ENCODE measurements at places on chromosomes 5 and 9.

DNA sequence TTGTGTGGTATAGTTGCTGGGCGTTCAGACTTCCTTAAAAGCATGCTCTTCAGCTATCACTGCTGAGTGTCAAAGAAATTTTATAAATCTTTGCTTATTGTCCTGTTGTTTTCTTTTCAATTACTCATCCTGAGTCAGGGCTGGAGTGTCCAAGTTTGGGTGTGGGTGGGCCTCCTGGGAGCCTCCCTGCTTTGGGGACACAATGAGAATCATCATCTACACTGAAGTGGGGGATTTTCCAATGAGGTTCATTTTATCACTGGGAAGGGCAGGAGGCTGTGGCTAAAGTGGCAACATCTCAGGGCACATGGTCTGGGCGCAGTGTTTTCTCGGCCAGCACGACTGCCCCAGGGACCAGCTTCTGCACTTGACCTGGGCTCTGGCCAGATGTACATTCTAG lies 19.5 kb downstream of the GFPT2 start:
- DNase-seq: no peak

DNA sequence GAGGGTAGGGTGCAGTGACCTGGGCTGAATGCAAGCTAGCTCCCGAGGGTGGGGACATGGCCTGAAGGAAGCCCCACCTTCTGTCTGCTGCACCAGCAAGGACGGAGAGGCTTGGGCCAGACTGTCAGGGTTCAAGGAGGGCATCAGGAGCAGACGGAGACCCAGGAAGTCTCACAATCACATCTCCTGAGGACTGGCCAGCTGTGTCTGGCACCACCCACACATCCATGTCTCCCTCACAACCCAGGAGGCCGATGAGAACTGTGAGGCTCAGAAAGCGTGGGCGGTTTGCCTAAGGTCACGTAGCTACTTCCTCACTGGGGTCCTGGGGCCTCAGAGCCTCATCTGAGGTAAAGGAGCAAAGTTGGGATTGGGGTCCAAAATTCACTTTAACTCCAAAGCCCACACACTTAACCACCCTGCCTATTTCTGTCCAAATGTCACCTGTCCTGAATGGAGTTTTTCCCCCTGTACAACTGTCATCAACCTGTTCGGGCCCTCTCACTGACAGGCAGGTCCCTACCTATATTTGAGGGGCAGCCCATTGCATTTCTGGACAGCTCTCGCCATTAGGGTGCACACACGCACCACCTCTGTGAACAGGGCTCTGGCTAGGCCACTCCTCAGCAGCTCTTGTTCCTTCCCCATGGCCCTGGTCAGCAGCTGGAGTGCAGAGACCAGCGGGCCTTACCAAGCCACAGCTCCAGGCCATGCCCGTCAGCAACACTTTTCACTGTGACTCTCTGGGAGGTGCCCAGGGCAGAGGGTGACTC lies 3.4 kb downstream of the IL13 start:
- DNase-seq: no peak

DNA sequence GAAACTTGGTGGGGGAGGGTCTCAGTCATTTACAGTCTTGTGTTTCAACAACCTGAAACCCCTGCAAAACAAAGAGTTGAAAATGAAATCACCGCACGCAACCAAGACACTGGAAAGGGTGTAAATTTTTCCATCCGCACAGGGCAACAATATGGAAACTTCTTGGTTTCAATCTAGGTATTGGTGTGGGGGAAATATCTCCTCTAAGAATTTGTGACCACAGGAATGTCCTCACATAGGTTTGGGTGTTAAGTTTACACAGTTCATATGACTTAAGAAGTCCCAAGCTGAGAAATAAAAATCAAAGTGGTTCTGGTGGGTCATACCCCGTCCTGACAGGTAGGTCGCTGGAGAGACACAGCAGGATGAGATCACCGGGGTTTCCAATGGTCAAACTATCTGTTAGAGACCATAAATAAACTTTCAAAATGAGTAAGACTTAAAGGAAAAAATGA lies 51.9 kb upstream of the PIP5K1B start:
- no peak for DNase-seq

GRCh38 chr5:172453206-172453985 lies 929 bp downstream of the SH3PXD2B start:
- no peak for DNase-seq

- DNase-seq: no peak
These were observed 54.7 kb downstream of the SLC38A9 start for GRCh38 chr5:55657443-55657842.

GRCh38 chr5:113336975-113337374 lies 97.8 kb downstream of the TSSK1B start:
- no peak for DNase-seq

DNA sequence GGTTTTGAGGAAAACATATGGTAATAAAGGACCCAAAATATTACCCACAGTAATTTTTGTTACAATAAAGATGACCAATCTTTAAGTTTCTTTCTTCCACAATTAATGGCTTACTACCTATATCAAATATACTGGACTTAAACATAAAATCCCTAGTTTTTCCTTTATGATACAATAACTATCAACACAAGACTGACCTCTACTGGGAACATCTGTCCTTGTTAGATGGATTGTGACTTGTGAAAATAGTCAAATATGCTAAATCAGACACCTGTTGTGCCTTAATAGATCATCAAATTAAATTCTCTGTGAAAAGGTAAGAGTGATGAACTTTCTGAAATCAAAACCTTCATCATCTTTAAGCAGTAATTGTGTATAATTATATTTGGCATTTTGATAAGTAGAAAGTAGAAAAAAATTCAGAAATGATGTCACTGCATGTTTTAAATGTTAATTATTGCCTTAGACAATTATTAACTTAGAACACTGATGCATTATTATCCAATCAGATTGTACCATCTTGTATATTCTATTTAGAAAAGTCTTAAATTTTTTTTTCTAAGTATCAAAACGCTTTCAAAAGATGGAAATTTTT lies 113.6 kb downstream of the DEPDC1B start:
- no peak for DNase-seq

GRCh38 chr9:90546200-90546599 lies 96.4 kb downstream of the DIRAS2 start:
- DNase-seq: no peak

- DNase-seq: no peak
These were observed 29.7 kb downstream of the PCDHGC5 start for GRCh38 chr5:141518618-141519015.

DNA sequence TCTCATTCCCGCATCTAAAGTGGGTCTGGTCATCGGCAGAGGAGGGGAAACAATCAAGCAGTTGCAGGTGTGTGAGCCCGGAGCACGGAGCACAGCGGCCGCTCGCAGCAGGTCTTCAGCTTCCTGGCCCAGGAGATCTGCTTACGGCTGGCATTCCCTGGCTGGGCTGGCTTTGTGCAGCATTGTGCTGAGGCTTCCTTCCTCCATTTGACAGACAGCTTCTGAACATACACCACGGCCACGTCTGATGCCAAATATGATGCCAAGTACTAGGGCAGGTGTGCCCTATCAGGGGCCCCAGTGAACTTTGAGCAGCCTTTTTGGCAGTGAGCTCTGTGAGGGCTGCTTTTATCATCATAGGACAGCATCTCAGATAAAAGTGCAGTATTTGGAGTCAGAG lies 37.1 kb downstream of the FUBP3 start:
- no peak for DNase-seq

- no peak for DNase-seq
These were observed 8.5 kb downstream of the AMBP start for GRCh38 chr9:114069476-114070187.

- no peak for DNase-seq
These were observed 199.8 kb upstream of the PTGER4 start for GRCh38 chr5:40479939-40480338.

- no peak for DNase-seq
These were observed 16.1 kb downstream of the AHRR start for GRCh38 chr5:337563-338130.
